Tibial artery (tissue), 4 donors: ENCODE measurements at places on chromosomes 5 and 9.

DNA sequence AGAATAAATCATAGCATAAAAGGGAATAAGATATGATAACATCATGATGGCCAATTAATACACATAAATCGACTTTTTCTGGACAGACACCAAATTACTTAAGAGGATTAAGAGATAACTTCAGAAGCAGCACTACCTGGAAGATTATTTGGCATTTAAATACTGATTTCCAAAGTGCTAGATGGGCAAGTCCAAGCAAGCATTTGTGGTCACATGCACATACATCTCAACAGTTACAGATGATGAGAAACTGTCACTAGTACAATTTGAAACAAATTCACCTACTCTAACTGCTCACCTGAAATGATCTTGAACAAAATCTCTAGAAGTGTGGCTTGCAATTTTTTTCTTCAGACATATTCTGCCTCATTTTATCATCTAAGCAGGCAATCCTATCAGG, 26.8 kb upstream of the RASGEF1C start:
- DNase-seq: no peak

DNA sequence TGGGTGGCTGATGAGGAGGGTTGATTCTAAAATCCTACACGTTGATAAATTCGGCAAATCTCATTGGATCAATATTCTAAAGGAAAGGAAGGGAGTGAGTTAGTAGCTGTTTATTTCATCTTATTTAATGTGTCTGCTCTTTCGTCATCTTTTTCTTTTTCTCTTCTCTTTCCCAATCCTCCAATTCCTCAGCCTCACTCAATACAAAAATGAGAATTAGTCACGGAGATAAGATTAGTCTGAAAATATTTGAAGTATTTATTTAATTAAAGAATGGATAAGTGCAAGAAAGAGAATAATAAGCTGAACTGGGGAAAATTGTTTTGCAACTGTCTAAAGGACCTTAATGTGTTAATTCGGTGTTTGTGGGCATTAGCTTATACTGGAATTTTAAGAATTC, 1095.1 kb downstream of the DTWD2 start:
- no peak for DNase-seq

DNA sequence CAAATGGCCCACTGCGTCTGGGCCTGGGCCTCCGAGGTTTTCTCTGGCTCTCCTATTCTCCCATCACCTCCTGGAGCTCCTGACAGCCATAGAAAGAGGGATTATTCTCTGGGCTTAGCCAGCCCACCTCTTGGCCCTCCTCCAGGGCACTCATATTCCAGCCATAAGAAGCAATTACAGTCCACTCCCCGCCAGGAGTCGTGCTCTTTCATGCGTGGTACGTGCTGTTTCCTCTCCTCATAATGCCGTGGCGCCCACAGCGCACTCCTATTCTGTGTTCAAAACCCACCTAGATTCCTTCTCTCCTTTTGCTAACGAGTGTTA, 240.8 kb upstream of the ZNF462 start:
- DNase-seq: no peak

GRCh38 chr5:116454417-116454927, 120.2 kb downstream of the SEMA6A start:
- no peak for DNase-seq

DNA sequence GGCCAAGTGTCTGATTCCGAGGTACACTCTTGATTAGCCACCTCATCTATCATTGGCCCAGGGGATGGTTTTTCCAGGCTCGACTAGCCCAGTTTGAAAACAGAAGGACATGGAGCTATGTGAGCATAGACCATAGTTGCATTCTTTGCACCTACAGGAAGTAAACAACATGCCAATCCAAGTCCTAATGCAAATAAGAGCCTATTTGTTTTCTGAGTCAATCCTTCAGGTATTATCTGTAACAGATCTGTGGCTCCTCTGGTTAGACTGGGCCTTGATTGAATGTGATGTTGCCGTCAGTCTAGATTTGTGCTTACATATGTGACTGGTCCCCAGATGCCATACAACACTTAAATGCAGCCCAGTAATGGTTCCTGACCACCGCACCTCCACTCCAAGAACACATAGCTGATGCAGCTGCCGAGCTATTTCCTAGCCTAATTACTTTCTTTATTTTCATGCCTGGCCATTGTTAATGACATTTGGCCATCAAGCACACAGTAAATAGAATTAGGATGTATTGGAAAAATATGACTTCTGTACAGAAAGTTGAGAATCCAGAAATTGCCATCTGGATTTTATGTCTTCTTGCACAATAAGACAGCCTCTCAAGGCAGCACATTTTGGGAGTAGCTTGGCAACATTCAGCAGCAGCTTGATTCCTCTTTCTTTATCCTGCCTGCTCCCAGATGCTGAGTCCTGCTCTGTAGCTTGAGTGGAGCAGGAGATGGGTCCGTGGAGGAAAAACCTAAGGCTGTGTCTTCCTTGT, 29.5 kb upstream of the ARHGAP26 start:
- no peak for DNase-seq
